Activated naive CD4-positive, alpha-beta T cell (primary cell): ENCODE measurements at places on chromosomes 7 and 10.
A peak's percentile ranks its signal among the peaks of the same experiment; 100 is the strongest.

GRCh38 chr10:100490531-100490930 is 27.7 kb downstream of the WNT8B start:
- no peak for DNase-seq

GRCh38 chr7:101880282-101881054 is 63.0 kb downstream of the CUX1 start:
- DNase-seq, result no peak

DNA sequence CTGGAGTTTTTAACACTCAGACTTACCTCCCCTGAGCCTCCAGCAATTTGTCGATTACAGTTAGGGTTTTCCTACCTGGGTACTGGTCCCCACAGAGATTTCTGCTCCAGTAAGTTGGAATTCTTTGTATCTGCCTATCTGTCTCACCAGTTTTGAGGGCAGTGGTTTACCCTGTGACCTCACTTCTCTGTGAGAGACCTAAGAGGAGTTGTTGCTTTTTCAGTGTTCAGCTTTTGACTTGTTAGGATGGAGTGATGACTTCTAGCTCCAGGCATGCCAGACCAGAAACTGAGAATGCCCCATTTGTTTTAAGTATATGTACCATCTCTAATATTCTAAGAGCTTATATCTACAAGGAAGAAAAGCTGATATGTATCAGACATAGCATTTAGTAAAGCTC is 42.9 kb downstream of the CSGALNACT2 start:
- DNase-seq, result no peak

DNA sequence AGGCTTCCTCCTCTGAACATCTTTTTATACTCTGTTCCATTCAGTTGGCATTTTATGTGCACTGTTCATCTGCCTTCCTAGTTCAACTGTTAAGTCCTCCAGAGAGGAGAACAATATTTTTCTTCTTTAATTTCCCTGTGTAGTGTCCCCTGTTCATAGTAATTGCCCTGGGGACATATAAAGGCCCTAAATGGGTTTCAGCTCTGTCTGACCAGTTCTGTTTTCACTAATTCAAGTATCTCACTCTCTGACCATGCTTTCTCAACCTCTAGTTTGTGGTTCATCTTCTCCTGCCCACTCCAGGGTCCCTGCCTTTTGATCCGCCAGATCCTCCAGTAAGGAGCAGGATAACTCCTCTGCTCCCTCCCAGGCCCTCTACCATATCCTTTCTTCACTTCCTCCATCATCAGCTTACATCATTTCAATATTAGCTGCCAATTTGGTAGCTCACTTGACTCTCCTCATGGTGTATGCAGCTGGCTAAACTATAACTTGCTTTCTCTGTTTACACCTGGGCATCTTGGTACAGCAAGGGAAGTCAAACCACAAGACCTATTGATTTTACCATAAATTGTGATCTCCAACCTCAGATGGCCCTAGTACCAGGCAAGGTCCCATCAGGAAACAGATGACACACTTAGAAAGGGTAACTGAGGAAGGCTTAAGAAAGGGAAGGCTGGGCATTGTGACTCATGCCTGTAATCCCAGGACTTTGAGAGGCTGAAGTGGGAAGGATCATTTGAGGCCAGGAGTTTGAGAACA is 17.7 kb upstream of the C10orf67 start:
- DNase-seq, result no peak

GRCh38 chr10:422241-422640 is 267.2 kb downstream of the DIP2C start:
- no peak for DNase-seq

GRCh38 chr10:89458291-89458690 is 43.9 kb downstream of the IFIT5 start:
- DNase-seq, result no peak

DNA sequence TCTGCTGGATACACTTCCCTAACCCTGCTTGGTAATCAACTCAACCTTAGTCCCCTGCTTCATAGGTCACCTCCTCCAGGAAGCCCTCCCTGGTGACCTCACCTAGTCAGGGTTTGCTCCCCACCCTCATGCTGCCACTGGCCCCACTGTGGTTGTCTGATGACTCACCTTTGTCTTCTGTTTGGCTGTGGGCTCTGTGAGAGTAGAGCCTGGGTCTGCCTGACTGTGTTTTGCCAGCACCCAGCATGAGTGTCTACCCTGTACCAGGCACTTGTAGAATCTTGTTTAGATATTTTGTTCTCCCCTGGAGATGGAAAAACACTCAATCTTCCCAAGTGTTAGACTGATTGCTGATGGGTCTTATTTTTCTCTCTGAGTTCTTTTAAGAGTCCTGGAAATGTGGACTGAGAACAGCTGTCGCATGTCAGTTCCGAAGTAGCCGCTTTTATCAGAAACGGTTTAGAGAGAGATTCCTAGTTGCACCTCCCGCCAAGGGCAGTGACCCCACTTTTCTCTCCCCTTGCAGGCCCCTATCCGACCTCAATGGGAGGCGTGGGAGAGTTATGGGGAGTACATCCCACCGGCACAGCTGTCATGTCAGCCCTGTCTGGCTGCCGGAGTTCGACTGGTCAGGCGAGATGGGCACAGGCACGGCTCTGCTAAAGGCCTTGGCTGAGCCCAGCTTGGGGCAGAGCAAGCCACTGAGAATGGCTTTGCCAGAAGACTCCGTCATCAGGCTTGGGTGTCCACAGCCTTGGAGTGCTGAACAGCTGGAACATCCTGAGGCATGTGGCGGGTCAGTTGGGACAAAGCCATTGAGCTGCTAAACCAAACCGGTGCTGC is 134.3 kb downstream of the GRK5 start:
- DNase-seq, result no peak

GRCh38 chr10:61166489-61166888 is 222.5 kb upstream of the RHOBTB1 start:
- no peak for DNase-seq

DNA sequence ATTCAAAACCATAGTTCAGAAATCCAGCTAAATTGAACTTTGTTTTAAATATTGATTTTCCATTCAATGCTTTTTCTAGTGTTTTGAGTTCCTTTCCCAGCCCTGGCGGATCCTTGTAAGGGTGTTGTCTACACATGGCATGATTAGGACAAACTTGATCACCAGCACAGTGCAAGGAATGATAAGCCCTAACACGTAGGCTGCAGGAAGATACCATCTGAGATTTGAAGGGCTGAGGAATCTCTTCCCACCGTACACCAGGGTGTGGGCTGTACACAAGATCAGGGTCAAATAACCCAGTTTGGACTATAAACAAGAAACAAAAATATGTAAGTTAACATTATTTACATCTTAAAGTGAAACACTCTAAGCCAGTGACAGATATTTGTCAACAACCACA is 27.4 kb downstream of the STEAP4 start:
- no peak for DNase-seq

- DNase-seq, result no peak
Observed at GRCh38 chr10:88759366-88760101, at the start of gene LIPN. TSS of gene LIPN (plus strand) at chr10:88760020. CDS start at chr10:88761406, 1,386 bp downstream.

- no peak for DNase-seq
Observed at GRCh38 chr7:141752634-141753033, 11.3 kb upstream of the TAS2R3 start.

DNA sequence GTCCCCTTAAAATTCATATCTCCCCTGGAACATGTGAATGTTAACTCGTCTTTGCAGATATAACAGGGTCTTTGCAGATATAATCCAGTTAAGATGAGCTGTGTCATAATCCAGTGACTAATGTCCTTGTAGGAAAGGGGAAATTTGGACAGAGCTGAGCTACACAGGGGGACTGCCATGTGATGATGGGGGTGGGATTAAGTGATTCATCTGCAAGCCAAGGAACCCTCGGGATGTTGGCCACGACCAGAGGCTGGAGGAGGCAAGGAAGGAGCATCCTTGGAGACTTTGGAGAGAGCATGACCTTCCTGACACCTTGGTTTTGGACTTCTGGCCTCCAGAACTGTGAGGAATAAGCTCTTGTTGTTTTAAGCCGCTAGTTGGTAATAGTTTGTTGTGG is 153.9 kb upstream of the PCBD1 start:
- no peak for DNase-seq

DNA sequence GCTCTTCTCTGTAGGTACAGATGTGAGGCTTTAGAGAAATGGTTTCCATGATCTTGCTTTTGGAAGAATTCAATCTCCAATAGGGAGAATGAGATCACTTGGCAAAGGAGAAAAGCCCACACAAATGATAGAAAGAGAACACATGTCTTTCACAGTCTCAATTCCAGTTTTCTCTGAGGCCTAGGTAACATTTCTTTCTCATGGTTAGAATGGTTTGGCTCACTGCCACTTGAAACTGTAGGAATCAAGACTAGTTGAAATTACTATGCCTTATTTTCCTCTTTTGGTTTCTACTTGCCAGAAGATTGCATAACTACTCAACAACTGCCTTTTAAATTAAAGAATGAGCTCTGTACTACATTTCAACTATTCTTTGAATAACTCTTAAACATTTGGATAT is 276.5 kb upstream of the TEX47 start:
- no peak for DNase-seq

GRCh38 chr7:33395340-33395739 is 266.0 kb downstream of the BBS9 start:
- no peak for DNase-seq

DNA sequence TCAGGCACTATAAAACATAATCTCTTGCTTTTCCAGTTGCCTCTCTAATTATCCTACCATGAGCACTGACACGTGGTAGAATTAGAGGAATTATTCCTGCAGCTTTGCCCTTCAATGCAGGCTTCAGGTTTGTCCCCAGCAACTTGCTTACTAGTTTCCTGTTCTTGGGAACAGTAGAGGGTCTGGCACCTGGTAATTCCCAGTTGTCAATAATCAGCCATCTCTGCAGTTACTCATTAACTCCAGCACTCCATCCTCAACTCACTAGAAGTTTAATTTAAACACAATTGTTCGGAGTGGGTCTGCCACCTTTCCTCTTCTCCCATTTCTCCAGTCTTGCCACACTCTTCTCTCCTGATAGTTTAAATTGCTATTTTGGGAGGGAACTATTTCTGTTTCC is 324.3 kb upstream of the KIAA1217 start:
- DNase-seq, result no peak

DNA sequence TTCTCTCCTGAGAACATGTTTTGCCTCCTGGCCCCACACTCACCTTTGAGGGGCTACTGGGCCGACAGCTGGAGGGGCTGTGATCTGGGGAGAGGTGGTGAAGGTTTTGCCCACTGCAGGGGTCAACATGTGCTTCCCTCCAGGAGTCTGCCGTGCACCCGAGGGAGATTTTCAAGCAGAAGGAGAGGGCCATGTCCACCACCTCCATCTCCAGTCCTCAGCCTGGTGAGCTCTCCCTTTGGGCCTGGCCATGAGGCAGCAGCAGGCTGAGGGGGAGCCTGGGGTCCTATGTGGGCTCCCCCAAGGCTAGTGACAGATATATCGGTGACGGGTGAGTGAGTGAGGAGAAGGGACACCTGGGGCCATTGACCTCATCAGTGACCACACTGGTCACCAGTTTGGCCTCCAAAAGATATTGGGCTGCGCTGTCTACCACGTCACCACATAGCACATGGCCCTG is 6.6 kb downstream of the PGAM2 start:
- no peak for DNase-seq

DNA sequence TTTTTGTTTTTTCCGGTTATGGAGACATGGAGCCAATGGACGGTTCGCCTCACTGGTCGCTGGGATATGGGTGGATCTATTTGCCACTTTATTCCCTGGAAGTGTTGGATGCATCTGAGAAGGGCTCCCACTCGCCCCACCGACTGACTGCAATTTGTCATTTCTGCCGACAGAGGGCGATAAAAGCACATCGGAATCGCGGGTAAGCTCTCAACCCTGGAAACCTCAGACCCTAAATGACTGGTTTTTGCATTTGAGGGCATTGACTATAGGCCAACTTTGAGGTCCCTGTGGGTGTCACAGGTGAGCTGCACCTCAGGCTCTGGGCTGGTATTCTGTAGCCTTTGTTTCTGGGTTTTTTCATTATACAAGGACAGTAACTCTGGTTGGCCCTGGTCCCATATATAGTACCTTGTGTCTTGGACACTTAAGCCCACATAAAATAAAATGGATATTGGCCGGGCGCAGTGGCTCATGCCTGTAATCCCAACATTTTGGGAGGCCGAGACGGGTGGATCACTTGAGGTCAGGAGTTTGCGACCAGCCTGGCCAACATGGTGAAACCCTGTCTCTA is 11.9 kb upstream of the OPALIN start:
- DNase-seq, result peak; percentile 29

DNA sequence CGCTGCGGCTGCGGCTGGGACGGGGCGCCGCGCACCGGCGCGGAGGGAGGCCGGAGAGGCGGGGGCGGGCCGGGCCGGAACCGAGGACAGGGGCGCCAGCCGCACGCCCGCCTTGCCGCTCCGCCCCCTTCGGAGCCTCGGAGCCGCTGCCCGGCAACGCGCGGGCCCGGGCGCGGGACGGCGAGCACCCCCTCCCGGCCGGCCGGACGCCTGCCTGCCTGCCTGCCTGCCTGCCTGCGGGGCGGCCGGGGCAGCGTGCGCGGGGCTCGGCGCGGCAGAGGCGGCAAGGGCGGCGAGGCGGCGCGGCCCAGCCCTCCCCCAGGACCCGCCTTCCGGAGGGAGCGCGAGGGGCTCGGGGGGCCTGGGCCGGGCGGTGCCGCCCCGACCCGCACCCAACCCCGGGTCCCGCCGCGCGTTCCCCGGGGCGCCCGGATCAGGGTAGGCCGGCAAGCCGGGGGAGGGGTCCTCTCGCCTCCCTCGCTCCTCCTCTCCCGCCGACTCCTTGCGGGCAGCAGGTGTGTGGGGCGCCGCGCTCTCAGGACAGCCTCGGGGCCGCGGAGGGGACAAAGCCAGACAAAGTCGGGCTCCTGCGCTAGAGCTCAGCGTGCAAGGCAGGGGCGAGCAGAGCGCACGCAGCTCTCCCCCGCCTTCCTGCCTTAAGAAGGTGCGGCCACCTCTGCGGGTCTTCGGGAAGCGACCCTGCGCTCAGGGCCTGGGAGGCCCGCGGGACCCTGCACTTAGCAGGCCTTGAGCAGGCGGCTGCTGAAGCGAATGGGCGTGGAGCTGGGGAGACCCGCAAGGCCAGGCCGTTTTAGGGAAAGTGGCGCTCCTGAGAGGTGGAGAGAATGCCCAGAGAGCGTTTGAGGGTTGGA is at the start of gene KIAA1549:
Gene KIAA1549, minus strand, starts transcription at position 58 of the 872 bp plus-strand sequence. CDS start 120 bp downstream, outside the sequence.
- DNase-seq, result no peak

- no peak for DNase-seq
Observed at GRCh38 chr10:68938117-68938516, 17.9 kb upstream of the DDX21 start.

DNA sequence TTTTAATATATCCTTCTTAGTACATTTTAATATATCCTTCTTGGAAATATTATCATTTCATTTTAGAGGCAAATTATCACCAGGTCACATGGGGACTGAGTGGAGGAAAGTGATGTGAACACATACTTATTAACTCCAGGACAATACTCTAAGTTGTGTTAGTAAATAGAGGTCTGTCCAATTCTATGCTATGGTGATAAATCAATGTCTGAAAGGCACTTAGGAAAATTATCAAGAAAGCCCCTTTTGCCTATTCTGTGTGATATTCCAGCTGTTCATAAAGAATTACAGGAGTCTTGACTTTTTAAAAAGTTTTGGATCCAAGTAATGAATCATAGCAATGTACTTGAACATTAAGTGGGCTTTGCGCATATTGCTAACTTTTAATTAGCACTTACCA is 88.5 kb downstream of the THSD7A start:
- no peak for DNase-seq
